ENCODE measurements at places on chromosomes 13 and 19.

GRCh38 chr13:26568132-26568815 is 10.8 kb downstream of the WASF3 start:
- DNase-seq, result no peak

DNA sequence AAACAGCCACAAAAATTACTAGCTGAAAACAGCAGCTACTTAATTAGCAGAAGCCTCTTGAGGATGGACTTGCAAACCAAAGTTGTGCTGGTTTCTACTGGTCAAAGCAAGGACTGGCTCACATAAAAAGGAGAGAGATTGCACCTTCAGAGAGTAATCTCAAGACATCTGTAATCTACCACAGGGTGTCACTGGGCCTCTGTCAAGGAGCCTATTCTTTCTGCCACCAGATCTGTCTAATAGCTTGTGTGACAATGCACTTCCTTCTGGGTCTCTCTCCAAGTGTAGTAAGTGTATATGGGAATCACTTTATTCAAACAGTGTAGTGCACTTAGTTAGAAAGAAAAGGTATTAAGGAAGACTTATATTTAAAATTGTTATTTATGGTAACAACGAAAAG is 24.4 kb upstream of the ZNF561 start:
- DNase-seq, result no peak

DNA sequence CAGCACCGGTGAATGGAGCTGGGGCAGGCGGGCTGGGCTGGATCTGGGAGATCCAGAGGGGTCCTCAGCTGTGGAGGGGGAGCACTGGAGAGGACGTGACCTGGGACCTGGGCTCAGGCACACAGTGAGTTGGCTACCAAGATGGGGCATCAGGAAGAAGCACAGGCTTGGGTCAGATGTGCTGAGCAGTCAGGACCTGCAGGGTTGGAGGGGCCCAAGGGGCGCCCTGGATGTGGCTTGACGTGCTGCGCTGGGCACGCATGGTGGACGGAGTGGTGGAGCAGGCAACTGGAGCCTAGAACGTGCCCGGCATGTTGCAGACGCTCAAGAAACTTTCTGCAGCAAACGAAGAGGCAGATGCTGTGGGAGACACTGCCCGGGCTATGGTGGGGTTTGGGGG is 20.7 kb downstream of the PIP5K1C start:
- DNase-seq, result no peak

- DNase-seq, result no peak
Observed at GRCh38 chr19:28963486-28964250, 249.3 kb downstream of the UQCRFS1 start.

- DNase-seq, result no peak
Observed at GRCh38 chr19:48371367-48371766, 7.2 kb downstream of the SYNGR4 start.

DNA sequence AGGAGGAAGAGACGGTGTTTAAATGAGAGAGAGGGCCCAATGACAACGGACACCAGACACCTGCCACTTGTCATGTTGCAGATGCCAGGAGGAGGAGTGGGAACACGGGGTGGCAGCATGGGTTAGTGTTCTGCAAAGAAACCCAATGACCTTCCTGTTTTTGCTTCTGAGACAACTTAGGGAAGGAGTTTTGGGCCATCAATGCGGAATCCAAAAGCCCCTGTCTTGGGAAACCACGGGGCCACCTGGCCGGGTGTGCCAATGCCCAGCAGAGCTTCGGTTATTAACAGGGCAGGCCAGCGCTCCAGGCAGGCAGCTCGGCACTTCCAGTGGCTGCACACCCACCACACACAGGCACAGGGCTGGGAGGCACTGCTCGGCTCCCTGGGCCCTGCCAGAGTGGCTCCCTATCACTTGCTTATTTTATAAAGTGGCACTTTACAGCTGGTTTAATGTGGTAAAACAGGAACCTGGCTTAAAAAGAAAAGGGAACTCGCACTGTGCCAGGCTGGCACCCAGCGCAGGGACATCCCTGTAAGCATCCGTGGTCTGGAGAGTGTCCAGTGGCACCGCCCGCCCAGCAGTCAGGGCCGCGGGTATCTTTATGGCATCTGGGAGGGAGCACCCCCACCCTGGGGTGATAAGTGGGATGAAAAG is 19.1 kb downstream of the ELL start:
- no peak for DNase-seq

DNA sequence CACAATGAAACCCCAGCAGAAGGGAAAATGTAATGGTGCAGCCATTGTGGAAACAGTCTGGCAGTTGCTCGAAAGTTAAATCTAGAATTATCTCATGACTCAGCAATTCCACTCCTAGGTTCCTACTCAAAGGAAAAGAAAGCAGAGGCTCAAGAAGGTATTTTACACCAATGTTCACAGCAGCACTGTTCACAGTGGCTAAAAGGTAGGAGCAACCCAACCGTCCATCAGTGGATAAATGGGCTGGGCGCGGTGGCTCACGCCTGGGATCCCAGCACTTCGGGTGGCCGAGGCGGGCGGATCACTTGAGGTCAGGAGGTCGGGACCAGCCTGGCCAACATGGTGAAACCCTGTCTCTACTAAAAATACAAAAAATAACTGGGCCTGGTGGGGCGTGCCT is 25.9 kb downstream of the ZFR2 start:
- no peak for DNase-seq

GRCh38 chr13:100751826-100752225 is 77.2 kb upstream of the TMTC4 start:
- no peak for DNase-seq

DNA sequence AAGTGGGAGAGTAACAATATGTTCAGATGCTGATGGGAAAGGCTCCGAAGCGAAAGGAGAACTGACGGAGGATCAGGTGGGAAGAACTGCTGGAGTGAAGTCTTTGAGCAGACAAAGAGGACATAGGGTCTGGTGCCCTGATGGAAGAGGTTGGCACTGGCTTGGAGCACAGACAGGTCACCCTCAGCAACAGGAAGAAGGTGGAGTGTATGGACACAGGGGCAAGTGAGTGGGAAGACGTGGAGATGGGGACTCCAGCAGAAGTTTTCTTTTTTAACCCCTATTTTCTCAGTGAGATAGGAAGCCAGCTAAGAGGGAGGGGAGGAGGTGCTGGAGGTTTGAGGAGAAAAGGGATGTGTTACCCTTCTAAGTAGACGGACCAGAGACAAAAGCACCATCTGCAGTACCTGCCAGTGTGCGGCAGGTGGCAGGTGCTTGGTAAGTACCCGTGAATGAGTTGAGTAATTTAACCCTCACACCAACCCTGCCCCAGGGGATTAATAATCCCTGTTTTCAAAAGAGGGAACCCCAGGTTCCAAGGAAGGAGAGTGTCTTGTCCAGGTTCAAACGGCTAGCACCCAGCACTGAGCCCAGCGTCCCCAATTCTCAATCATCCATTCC is 11.2 kb downstream of the HAS1 start:
- DNase-seq, result no peak

- no peak for DNase-seq
Observed at GRCh38 chr13:33739254-33739653, 78.7 kb upstream of the RFC3 start.

GRCh38 chr13:102402290-102402689 is 442 bp upstream of the FGF14 start:
- peak; percentile 41 for DNase-seq

DNA sequence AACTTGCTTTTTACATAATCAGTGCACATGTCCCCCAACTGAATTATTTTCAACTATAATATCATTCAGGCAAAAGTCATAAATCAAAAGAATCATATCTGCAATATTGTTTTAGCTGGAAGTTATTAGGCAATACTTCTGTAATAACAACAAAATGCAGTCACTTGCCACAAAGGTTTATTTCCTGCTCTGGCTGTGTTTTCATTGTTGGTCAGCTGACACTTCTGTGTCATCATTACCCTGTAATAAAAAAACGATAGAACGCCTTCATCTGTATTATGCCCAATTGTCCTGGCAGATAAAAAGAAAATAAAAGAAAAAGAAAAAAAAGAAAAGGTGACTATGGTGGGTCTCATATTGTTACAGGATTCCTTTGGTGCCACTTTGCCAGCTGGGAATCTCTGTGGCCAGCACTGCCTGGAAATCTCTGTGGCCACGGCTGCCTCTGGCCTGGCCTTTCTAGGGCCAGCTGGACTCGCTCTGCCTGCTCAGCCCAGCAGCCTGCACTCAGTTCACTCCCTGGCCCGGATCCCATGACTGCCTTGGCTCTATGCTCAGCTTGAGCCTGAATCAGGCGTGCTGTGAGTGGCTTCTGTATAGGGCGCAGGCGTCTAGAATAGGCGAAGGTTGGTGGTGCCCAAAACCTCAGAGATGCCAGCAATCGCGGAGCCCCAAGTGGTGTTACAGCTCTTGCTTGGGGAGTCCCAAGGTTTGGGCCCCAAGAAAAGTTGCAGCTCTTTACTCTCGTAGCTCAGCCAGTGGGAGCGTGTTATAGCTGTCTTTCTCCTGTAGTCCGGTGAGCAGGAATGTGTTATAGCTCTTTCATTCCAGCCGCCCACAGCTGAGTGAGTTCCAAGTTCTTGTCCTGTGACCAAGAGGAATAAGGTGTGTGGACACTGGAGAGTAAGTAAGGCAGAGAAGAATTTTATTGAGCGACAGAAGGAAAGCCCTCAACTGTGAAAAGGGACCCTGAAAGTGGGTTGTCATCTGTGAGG is 1227.1 kb downstream of the SLITRK1 start:
- DNase-seq, result no peak

DNA sequence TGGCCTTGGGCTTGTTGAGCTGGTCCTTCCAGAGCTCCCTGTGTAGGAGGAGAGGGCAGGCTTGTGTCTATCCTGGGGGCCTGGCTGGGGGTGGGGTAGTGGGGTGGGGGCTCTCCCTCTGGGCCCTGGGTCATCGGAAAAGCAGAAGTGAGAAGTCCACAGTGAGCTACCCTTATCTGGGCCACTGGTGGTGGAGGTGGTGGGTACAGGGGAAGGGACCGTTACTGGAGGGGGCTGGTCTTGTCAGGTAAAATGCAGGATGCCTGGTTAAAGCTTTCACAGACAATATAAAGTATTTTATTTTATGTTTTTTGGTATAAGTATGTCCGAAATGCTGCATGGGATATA is 342 bp upstream of the SIGLEC10 start:
- no peak for DNase-seq

- no peak for DNase-seq
Observed at GRCh38 chr13:37960427-37960826, 90.9 kb upstream of the TRPC4 start.

DNA sequence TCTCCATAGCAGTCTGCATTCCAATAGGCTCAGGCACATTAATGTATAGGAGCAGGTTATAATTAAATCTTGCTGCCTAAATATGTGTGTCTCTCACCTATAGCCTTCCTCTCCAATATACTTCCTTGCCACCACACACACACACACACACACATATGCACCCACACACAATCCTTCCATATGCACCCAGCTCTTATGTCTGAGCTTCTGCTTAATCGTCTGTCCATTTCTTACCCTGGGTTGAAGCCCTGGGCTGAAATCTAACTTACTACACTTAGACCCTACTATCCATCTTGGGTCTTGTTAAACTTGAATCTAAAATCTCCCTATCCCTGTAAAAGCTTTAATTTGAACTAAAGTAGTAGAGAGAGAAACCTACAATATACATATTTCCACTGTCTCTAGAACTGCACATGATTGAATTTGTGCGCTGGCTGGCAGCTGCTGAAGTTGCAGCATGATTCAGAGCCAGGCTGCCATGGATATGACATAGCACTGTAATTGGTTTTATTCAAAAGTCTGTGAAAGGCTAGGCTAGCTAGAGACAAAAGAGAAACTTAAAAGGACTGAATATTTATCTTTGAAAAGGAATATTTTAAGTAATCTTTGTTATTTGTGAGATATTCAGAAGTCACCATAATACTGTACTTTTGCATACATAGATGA is 25.7 kb upstream of the FREM2 start:
- DNase-seq, result no peak

DNA sequence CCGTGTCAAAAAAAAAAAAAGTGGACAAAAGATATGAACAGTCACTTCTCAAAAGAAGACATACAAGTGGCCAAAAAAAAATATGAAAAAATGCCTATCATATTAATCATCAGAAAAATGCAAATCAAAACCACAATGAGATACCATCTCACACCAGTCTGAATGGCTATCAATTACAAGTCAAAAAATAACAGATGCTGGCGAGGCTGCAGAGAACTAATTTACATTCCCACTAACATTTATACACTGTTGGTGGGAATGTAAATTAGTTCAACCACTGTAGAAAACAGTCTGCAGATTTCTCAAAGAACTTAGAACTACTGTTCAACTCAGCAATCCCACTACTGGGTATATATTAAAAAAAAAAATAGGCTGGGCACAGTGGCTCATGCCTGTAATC is 26.5 kb upstream of the FOXO1 start:
- no peak for DNase-seq

DNA sequence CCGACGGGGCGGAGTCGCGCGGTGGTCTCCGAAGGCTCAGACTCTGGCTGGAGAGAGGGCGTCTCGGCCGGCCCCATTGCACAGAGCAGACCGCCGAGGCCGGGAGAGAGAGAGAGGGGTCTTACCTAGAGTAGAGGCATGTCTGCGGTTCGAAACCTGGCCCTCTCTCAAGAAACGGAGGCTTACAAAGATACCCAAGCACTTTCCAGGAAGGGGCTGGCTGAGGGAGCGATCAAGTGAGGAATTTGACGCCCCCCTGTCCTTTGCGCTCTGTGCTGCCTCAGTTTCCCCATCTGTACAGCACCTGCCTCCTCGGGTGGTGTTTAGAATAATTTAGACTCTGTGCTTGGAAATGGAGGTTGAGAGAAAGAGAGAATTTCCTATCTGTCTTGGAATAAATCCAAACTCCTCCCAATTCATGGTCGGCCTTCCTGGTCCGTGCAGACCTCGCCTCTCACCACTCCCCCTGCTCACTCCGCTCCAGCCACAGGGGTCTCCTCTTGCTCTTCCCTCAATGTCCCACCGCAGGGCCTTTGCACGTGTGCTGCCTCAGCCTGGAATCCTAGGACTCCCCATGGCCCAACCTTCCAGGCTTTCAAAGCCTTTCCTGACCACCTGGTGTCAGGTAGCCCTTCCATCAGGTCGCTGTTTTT is 658 bp upstream of the ISOC2 start:
- no peak for DNase-seq

DNA sequence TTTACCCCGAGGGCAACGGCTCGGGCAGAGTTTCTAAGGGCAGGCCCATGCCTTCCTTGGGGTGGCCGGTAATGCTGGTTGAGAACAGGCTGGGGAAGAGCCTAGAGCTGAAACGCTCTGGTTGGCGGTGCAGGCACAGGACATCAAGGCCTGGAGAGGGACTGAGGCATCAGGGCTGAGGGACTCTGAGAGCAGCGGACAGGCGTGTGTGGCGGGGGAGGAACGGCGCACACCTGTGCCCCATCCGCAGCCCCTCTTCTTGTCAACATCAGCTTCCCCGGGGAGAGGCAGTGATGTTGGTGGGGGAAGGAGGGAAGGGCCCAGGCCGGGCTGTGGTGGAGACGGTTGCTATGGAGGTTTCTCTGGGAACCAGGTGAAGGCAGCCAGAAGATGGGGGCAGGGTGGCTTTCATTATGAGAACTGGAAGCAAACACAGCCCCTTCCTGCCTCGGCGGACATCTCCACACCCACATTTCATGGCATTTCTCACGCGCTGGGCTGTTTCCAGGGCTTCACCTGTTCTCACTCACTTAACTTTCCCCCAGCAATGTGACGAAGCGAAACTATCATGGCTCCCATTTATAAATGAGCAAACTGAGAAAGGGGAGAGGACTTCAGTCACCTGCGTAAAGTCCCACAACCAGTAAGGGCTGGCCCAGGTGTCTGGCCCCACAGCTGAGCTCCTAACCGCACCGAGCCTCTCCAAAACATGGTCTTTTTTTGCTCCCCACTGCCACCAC is 8.2 kb upstream of the ATF5 start:
- no peak for DNase-seq
